ENCODE measurements at places on chromosomes 3 and 15. TPM values are rescaled to one million over a fixed set of nuclear protein-coding genes. Genes with fewer than 3 reads are reported as not detected.

HHATL gene
- not detected for total RNA-seq

TRH gene
- not detected for total RNA-seq

LIPH gene
- total RNA-seq, result not detected

ERICH6 gene
- total RNA-seq, result not detected

SLC12A1 gene
- not detected for total RNA-seq

MYO5C gene
- total RNA-seq, result 4.5 TPM

WDR72 gene
- total RNA-seq, result not detected

IL20RB gene
- 0.07 TPM for total RNA-seq

ITIH4 gene
- total RNA-seq, result 0.15 TPM

TCF12 gene
- 40.9 TPM for total RNA-seq

TRPC1 gene
- 2.7 TPM for total RNA-seq

MST1R gene
- 1.7 TPM for total RNA-seq

TMC3 gene
- total RNA-seq, result not detected

RAP2B gene
- 28.2 TPM for total RNA-seq

RBP2 gene
- not detected for total RNA-seq

NOX5 gene
- not detected for total RNA-seq

DYNLT2B gene
- total RNA-seq, result 13.6 TPM

SLC2A2 gene
- not detected for total RNA-seq

NUP210 gene
- total RNA-seq, result 0.33 TPM

RPL4 gene
- 3,625 TPM for total RNA-seq

PTH1R gene
- total RNA-seq, result not detected

HCN4 gene
- not detected for total RNA-seq

RBM6 gene
- 20.2 TPM for total RNA-seq

CSTA gene
- total RNA-seq, result not detected

GRK7 gene
- not detected for total RNA-seq

PLA2G4E gene
- total RNA-seq, result not detected

SPINK8 gene
- total RNA-seq, result not detected

PLAAT1 gene
- 0.60 TPM for total RNA-seq

ACOX2 gene
- not detected for total RNA-seq

FMN1 gene
- under 0.01 TPM for total RNA-seq

ZNF385D gene
- total RNA-seq, result 4.5 TPM

KIF23 gene
- total RNA-seq, result 49.0 TPM

LRRN1 gene
- not detected for total RNA-seq

ASB14 gene
- total RNA-seq, result not detected

CA12 gene
- 0.33 TPM for total RNA-seq

ABTB1 gene
- 4.7 TPM for total RNA-seq

SLC25A36 gene
- 32.2 TPM for total RNA-seq

SUSD5 gene
- 4.3 TPM for total RNA-seq

CLDN11 gene
- 446 TPM for total RNA-seq

KATNBL1 gene
- 41.8 TPM for total RNA-seq

MYZAP gene
- total RNA-seq, result 9.4 TPM

KCNAB1 gene
- 0.53 TPM for total RNA-seq

TMEM40 gene
- not detected for total RNA-seq

ARGFX gene
- not detected for total RNA-seq

ONECUT1 gene
- total RNA-seq, result not detected

CRABP1 gene
- total RNA-seq, result not detected

CFAP161 gene
- total RNA-seq, result 2.0 TPM

REC114 gene
- total RNA-seq, result not detected

DUOX2 gene
- not detected for total RNA-seq

RGMA gene
- total RNA-seq, result not detected

ARHGAP31 gene
- 36.2 TPM for total RNA-seq

A4GNT gene
- not detected for total RNA-seq

SMCO1 gene
- total RNA-seq, result not detected

RASGRP1 gene
- total RNA-seq, result under 0.01 TPM

SENP8 gene
- 1.3 TPM for total RNA-seq

IL16 gene
- total RNA-seq, result 2.1 TPM

C3orf22 gene
- not detected for total RNA-seq

ADCY5 gene
- total RNA-seq, result not detected

Measured in mammary microvascular endothelial cell (primary cell).